ENCODE measurements at places on chromosomes 16 and 17.
A peak's percentile ranks its signal among the peaks of the same experiment; 100 is the strongest.

- DNase-seq = no peak
Measured at GRCh38 chr17:18377437-18378204, at the start of gene EVPLL. Gene EVPLL (plus strand): TSS chr17:18377778. CDS start chr17:18380938, 3,160 bp downstream.

DNA sequence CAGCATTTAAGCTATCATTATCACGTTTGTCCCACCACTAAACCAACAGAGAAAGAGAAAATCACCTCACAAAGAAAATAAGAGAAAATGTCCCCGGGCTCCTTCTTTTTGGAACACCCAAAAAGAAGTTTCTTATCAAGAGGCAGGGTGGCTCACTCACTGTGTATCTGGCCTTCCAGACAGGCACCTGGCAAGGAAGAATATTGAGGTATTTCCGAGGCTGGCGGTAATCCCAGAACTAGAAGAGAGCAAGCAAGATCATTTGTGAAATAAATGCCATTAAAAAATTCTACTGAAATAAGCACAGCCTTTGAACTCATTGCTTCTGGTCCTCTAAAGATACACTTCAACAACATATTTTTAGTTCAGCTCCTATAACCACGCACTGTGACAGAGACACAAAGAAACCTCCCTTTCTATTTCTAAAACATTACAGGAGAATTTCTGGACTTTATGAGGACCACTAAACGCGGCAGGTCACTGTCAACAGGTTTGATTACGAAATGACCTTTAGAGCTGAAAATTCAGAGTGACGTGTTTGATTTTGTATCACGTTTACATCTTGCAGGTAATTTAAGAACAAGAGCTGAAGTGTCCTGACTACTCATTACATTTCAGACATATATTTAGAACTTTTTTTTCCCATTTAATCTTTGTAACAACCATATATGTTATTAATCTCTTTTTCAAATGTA, 61.0 kb downstream of the WDR59 start:
- DNase-seq = no peak

DNA sequence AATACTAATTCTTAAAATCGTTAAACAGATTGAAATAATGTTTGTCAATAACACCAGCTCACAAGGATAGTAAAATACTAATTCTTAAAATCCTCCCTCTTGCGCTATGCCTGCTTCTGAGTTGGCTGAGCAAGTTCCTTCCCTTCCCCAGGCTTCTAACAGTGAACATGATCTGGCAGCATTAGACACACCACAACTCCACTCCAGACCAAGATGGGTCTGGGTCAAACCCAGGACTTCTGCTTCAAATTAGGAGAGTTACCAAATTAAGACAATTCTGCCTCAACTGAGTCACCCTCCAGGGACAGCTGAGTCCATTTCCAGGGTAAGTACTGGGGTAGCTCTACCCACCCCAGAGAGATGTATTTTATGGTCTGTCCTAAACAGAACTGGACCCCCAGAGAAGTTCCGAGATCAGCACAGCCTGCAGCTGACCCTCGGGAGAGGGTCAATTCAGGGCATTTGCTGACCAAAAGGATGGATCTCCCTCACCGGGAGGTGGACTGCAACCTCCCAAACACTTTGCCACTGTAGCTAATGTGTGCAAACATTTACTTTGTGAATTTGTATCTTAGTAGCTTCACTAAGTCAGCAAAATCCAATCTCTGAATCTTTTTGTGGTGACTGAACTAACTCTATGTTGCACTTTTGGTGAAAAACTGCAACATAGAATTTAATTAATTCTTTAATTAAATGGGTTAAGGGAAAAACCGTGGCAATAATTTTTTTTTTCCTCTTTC, 48.8 kb downstream of the ADCY9 start:
- no peak for DNase-seq

DNA sequence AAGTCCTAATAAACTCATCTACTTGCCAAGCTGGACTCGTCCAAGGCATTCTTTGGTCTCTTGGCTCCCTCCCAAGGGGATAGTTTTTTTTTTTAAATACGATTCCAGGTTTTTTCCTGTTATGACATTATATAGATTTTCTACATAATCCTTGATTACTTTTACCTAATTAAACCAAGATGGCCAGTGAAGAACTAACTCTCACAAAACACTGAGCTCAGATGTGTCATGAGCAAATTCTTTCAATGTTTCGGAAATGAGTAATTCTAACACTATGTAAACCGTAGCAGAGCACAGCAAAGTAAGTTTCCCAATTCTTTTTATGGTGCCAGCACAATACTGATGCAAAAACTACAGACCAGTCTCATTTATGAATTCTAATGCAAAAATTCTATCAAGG, 1.8 kb downstream of the ZNF23 start:
- no peak for DNase-seq

- no peak for DNase-seq
Measured at GRCh38 chr17:58224315-58224714, 5.3 kb upstream of the MKS1 start.

GRCh38 chr17:56119936-56120335, 33.3 kb upstream of the ANKFN1 start:
- DNase-seq = no peak

DNA sequence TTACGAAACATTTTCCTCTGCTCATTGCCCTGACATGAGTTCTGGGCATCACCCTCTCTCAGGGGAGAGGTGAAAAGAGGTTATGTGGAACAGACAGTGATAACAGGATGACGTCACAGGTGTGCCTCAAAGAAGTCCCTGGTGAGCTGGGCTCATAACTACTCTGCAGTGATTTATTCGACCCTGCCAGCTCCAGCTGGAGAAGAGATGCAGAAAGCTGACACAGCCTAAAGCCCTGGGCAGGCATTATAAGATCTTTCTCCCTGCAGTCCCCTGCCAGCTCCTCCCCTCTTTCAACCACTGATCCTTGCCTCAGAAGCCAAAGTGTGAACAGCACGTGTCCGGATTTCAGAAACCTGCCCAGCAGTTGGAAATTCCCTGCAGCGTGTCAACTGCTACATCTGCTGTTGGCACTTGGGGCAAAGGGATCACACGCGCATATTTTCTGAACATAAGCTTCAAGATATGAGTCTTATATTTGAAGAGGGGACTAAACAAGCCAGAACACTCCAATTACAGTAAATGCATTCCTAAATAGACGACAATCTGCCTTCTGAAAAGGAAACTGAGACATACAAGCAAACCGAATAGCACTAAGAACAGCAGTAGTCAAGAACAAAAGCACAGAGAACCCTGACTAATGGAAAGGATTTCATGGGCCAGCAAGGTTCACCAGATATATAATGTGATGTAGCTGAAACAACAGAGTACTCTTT, 80.5 kb downstream of the SMG6 start:
- DNase-seq = peak; percentile 87

- no peak for DNase-seq
Measured at GRCh38 chr17:36993227-36993626, 44.5 kb downstream of the AATF start.

- peak; percentile 79 for DNase-seq
Measured at GRCh38 chr16:361872-362701, 8.3 kb downstream of the MRPL28 start.

- no peak for DNase-seq
Measured at GRCh38 chr16:11459722-11460121, 114.5 kb downstream of the RMI2 start.

DNA sequence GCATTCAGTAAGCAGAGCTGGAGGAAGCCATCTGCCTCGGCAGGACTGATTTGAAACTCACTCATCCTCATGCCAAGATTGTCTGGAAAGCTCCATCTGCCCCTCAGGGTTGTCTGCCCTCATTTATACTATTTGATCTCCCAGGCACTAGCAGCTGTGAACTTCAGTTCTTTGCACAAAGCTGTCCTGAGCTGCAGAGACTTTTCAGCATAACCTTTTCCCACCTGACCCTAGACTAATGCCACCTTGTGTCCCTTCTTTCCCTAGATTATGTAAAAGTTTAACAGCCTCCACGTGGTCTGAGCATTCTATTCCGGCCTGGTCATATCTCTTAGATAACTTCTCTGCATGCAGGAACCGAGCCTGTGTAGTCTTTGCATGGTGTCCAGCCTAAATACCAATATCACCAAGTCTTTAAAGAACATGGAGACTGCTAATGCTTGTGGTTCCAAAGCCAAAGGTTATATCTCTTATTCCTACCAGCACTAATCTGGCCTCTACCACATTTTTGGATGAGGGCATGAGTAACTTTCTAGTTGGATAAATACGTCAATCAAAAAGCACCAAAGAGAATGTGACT, 29.1 kb downstream of the STAT5A start:
- no peak for DNase-seq

GRCh38 chr17:42010898-42011516, 6.2 kb downstream of the DNAJC7 start:
- no peak for DNase-seq

- no peak for DNase-seq
Measured at GRCh38 chr17:20059728-20060188, 50.6 kb downstream of the SPECC1 start.

- no peak for DNase-seq
Measured at GRCh38 chr17:82948081-82948511, 108.3 kb upstream of the ZNF750 start.

GRCh38 chr16:87604634-87605111, 2.4 kb downstream of the JPH3 start:
- DNase-seq = no peak

- no peak for DNase-seq
Measured at GRCh38 chr16:30894540-30895368, 877 bp upstream of the BCL7C start.

DNA sequence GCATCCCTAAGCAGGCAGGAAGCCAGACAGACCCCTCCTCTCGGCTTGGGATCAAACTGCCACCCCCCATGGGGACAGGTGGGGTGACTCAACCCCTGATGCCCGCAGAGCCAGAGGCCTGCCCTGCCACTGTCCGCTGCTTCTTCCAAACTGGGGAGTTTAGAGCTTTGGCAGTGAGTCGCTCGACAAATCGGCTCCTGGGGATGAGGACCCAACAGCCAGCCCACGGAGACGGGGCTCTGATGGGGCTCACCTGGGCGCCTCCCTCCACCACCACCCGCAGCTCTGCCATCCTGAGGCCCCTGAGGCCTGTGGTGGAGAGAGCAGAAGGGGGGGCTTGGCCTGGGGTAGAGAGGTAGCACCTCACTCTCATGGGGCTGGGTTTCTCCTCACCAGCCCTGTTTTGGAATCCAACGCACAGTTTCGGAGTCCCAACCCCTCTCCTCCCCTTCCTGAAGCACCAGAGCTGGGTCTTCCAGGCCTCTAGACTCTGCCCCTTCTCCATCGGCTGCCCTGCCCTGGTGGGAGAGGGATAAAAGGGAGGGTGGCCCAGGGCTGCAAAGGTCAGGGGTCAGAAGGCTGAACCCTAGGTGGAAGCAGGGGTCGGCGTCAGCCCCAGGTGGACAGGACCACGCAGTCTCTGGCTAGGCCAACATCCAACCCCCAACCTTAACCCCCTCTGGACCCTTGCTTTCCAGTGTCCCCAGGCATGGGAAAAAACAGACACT, 5.8 kb downstream of the PRSS22 start:
- DNase-seq = no peak

- DNase-seq = no peak
Measured at GRCh38 chr17:50214976-50215760, 13.7 kb upstream of the COL1A1 start.

DNA sequence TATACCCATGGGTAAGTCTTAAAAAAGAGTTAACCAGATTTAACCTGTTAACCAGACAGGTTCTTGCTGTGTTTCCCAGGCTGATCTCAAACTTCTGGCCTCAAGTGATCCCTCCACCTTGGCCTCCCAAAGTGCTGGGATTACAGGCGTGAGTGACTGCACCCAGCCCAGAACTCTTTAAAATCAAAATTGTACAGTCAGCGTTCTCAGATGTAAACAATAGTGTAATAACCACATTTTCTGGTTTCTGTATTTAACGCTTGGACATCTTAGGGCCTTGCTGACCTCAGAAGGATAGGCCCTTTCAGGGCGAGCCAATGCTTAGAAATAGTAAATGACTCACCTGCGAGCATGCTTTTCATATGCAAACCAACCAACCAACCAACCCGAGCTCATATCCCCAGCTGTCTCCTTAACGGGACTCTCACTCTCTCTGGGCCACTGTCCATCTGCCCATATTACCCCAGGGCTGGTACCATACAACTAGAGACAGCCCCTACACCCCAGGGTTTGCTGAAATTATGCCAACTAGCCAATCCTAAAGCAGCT, 415.0 kb upstream of the XYLT1 start:
- DNase-seq = no peak

DNA sequence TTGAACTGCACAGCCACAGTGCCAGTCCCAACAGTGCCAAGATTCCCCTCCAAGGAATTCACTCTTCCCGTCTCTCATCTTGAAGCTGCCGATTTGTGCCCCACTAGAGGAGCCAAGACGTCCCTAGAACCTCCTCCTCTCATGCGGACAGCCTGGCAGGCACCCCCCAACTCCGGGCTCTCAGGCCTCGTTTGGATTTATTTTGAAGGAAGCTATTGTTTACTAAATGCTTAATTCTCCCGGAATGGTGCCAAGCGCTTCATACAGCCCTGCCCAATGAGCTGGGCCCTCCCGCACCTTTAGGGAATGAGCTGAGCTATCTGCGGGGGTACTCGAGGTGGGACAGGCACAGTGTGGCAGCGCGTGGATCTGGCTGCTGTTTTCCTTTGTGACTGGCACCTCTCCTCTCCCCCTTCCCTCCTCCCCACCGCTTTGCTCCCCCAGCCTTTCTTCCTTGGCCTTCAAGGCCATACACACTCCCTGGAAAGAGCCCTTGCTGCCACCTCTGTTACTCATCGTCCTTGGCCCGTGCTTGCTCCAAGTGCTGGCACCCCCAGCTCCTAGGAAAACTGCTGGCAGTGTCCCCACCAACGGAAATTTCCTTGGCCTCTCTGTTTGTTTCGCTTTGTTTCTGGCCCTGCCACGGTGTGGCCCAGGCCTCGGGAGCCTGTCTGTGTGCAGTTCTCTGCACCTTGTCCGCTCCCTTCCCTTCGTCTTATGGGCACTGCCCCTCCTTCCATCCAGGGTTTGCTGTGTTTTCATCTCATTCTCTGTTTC, 49.9 kb upstream of the CDR2 start:
- DNase-seq = no peak

DNA sequence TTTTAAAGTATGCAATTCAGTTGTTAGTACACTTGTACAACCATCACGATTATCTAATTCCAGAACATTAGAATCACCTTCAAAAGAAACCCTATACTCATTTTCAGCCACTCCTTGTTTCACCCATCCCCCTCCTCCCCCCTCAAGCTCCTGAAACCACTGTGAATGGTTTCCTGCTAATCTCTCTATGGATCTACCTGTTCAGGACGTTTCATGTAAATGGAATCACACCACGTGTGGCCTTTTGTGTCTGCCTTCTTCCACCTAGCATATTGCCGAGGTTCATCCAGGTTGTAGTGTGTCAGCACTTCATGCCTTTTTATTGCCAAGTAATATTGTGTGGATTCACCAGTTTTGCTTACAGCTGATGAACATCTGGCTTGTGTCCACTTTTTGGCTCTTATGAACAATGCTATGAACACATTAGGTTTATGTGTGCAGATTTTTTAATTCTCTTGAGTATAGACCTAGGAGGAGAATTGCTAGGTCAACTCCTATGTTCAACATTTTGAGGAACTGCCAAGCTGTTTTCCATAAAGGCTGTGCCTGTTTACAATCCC, 17.8 kb downstream of the EIF4A3 start:
- DNase-seq = no peak

DNA sequence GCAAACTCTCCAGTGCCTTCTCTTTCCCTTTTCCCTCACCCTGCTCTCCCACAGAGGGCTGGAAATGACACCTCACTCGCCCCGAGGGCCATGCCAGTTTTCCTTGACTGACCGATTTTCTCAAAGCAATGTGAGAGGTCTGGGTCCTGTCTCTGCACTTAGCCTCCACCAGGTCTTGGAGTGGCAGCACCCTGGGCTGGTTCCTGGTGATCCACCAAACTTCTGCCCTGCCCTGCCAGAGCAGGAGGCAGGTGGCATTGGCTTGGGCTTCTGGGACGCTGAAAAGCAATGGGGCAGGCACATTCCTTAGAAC, 97.5 kb downstream of the RAB11FIP4 start:
- no peak for DNase-seq
